ENCODE measurements at places on chromosomes 7 and 10.

DNA sequence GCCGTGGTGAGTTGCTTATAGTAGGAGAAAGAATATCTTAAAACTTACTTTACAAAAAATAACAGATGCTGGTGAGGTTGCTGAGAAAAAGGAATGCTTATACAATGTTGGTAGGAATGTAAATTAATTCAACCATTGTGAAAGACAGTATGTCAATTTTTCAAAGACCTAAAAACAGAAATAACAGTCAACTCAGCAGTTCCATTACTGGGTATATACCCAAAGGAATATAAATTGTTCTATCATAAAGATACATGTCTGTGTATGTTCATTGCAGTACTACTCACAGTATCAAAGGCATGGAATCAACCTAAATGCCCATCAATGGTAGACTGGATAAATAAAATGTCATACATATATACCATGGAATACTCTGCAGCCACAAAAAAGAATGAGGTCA lies 420.4 kb downstream of the AUTS2 start:
- no peak for DNase-seq

DNA sequence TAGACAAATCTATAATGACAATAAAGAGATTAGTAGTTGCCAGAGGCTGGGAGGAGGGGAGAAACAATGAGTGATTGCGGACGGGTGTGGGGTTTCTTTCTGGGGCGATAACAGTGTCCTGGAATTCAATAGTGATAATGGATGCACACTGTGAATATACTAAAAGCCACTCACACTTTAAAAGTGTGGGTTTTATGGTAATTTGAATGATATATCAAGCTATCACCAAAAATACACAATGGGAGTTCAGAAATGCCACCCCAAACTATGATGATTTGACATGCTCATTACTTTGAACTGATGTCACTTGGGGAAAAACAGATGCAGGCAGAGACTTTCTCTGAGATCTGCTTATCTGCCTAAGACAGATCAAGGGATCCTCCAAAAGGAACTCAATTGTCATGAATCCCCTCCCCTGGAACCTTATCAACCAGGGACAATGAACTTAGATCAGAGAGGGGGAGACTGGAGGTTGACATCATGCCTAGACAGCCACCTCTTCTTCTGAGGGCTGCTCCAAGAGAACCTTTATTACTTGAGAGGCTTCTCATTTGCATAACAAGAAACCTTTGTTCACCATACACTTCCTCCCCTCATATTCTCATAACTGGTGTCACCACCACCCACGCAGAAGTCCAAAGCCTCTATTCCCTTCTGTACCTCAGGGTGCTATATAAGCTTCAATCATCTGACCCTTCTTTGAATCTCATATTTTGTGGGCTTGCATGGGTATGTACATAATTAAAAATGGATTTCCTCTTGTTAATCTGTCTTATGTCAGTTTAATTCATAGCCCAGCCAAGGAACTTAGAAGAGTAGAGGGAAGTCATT lies 14.8 kb upstream of the ZC3HAV1 start:
- no peak for DNase-seq

DNA sequence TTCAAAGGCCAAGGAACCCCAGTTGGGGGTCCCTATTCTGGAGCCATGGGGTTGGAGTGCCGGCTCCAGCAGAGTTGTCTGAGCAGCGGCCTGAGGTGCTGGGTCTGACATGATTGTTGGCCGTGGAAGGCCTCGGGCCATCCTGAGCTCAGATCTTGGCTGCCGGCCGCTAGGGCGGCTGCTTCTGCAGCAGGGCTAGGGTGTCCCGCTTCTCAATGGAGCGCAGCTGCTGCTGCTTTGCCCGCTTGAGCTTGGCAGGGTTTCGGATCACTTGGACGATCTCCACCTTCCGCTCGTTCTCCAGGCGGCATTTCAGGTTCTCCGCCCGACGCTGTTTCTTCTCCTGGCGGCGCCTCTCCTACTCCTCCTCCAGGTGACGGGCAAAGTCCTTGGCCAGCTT lies 171.1 kb downstream of the HIBADH start:
- no peak for DNase-seq

DNA sequence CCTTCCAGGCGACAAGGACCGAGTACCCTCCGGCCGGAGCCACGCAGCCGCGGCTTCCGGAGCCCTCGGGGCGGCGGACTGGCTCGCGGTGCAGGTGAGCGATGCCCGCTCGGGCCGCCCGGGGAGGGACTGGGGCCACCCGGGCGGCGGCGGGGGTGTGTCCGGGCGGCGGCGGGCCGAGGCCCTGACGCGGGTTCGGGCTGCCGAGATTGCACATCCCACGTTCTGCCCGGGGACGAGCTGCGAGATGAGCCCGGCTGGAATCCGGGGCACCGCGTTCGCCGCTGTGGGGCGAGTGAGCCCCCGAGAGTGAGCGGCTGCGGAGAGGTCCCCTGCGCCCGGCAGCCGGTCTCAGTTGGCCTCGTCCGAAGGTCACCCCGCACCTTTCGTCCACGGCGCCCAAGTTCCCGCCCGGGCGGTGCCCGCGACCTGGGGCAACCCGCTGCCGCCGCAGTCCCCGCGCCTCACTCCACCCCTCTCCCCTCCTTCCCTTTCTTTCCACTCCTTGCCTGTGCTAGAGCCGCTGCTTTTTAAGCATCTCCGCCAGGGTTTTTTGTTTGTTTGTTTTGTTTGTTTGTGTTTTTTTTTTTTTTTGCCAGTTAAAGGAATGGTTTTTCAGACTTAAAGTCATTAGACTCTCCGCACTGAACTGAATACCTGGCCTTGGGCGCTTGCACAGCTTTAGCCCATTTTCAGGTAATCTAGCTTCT lies 515 bp downstream of the RALA start:
- DNase-seq, result no peak

- DNase-seq, result no peak
Measured at GRCh38 chr7:102205915-102206314, 80.8 kb upstream of the SH2B2 start.

GRCh38 chr10:122286867-122287266 lies 15.8 kb downstream of the BTBD16 start:
- DNase-seq, result peak; percentile 23

DNA sequence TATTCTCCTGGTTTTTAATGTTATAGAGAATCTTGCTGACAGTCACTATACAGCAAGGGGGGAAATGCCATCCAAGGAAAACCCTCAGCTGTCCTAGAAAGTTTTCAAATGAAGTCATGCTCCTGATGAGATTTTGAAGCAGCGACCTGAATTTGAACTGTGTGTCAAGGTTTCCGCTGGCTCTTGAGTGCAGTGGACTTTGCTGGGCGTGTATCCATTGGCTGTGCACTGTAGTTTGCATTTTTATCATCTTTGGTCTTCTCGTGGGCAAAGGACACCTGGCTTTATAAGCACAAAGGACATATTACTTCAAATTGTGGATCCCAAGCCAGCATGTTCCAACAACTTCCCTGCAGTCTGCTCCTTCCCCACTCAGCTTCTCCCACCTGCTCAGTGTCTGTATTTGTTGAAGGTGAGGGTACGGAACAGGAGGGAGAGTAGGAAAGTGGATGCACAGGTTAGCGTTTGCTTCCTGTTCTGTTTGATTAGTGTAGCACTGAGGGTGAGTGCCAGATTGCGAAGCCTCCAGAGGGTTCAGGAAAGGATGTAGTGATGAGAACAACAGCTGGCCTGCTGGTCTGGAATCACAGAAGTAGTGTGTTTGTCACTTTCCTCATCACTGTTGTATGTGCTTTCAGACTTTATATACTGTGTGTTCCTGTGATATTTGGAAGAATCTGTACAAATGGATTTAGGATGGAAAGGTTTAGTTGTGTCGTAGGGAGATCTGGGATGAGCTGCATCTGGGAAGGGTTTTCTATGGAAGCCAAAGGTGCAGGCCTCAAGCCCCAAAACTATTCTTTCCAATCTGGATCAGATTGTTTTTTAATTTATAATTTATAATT lies 204.8 kb downstream of the BMPER start:
- DNase-seq, result no peak

DNA sequence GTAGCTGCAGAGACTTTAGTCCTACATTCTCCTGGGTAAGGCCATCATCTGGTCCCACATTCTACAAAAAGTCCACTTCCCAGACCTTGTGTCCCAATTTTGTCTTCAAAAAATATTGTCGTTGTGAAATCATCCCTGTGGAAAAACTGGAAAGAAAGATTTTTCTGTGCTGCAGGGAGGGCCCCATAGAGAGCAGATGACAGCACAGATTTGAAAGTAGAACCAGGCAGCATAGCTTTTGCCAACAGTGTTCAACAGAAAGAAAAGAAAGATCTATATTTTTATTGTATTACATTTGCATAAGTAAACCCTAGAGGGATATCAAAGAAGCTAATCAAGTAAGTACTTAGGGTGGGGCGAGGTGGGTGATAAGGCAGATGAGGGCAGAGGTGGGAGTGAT lies 48.3 kb upstream of the C1GALT1 start:
- no peak for DNase-seq

DNA sequence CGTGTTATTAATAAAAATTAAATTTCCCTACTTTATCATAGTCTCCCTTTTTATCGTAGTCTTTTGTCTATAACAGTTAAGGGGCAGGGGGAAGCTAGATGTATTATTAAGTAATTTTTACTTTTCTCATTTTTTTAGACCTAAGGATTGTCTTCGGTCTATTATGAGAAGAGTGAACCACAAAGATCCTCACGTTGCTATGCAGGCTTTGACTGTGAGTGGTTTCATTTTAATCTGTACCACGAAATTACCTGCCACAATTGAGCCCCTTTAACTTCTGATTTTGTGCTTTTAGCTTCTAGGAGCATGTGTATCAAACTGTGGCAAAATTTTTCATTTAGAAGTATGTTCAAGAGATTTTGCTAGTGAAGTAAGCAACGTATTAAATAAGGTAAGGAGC lies 40.6 kb downstream of the STAM start:
- no peak for DNase-seq

DNA sequence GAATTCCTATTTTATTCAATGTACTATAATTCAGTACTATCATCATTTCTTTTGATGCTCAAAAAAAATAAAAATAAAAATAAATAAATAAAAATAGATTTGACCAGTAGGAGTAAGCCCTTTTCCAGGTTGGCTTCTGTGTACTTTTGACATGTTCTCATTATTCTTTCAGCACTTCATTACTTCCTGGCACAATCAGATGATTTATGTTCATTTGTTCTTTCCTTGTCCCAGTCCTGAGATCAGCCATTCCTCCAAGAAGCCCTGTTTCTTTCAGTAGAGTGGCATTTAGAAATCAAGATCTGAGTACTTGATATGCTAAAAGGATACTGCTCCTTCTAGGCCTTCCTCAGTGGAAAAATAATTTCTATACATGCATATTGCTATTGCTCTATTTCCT lies 20.9 kb downstream of the ARL4A start:
- no peak for DNase-seq

GRCh38 chr10:77182803-77183202 lies 454.8 kb downstream of the KCNMA1 start:
- no peak for DNase-seq

DNA sequence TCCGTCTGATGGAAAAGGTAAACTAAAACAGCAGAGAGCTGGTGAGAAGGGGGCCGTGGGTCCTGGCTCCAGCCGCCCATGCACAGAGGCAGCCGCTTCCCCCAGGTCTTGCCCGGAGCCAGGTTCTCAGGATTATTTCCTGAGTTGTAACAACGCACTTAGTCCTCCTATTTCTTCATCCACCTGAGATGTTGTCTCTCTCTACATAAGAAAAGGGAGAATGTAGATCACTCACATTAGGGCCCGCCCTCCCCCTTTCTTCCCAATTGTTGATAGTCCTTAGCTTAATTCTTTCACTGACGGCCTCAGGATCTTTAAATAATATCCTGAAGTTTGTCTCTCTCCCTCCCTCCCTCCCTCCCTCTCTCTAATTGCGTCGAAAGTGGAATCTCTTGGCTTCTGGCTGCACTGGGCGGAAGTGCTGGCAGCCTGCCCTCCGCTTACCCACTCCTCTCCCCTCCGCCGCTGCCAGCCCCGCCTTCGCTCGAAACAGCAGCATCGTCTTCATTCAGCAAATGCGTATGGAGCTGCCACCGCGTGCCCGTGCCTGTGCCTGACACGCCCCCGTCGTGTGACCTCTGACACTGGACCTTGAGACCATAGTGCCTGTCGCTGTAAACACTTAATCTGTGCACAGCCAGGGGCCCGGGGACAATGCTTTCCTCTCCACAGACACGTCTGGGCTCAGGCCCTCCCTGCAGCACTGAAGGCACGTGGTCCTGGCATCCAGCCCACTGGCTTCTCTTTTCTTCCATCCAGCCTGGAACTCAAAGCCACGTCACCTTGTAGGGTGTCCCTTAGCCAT lies 174.5 kb upstream of the PPP2R2D start:
- DNase-seq, result no peak

- DNase-seq, result no peak
Measured at GRCh38 chr7:106262221-106262881, 22.4 kb downstream of the NAMPT start.

- no peak for DNase-seq
Measured at GRCh38 chr7:17983221-17984062, 43.1 kb upstream of the SNX13 start.

- DNase-seq, result no peak
Measured at GRCh38 chr7:2922348-2922691, 78.2 kb upstream of the GNA12 start.

- peak; percentile 7 for DNase-seq
Measured at GRCh38 chr10:118698421-118698820, 56.3 kb downstream of the CACUL1 start.

- no peak for DNase-seq
Measured at GRCh38 chr10:74249865-74250264, 98.8 kb downstream of the ADK start.

DNA sequence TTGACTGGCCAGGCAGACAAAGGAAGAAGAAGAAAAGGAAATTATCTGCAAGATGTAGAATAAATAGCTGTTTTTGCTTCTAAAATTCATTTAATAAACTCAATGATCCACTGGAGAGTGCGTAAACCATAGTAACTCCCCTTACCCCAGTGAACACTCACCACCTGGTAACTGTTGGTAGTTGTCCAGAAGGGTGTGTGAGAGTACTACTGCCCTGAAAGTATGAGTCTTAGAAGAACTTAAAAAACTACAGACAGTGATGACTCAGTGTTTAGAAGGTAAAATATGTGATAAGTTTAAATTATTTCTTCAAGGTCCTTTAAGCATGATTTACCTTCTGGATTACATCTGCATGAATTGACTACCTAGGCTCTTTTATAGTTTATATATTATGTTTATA lies 53.0 kb upstream of the SEMA3A start:
- DNase-seq, result no peak

DNA sequence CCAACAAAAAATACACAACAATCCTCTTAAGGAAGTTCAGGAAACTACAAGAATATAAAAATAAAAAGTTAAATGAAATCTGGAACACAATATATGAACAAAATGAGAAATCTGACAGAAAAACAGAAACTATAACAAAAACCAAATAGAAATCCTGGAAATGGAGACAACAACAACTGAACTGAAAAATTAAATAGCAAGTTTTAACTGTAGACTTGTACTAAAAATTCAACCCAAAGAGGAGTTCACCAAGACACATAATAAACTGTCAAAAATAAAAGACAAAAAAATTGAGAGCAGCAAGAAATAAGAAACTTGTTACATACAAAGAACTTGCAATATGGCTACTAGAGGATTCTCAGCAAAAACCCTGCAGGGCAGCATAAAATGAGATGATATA lies 45.1 kb downstream of the HBP1 start:
- DNase-seq, result no peak

DNA sequence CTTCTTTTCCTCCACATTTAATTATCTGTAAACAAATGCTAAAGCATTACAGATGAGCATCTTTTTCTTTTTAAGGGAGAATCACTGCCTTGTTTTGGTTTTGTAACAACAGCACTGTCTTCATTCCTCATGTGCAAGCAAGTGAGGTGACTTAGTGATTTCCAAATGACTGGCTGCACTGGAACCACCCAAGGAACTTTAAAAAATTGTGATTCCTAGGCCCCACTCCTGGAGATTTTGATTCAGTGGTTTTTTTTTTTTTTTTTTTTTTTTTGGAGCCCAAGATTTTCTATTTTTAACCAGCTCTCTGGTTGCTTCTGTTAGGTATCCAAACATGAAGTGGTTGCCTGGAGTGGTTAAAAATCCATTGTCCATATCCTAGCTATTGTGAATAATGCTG lies 176.2 kb downstream of the LRMDA start:
- DNase-seq, result no peak
